DMS153 (cell line): ENCODE measurements at places on chromosomes 12 and 14.

DNA sequence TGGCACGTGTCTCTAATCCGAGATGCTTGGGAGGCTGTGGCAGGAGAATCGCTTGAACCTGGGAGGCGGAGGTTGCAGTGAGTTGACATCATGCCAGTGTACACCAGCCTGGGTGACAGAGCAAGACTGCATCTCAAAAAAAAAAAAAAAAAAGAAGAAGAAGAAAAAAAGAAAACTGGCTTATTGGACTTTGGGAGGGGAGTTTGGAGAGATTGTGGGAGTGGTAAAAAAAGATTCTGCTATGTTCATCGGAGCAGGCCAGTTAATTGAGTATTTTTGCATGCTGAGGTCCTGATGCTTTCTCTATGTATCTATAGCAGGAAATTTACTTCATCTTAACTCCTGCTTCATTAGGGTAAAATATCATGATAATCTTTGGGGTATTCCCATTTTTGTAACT lies 11.6 kb downstream of the CNOT2 start:
- DNase-seq, result no peak

DNA sequence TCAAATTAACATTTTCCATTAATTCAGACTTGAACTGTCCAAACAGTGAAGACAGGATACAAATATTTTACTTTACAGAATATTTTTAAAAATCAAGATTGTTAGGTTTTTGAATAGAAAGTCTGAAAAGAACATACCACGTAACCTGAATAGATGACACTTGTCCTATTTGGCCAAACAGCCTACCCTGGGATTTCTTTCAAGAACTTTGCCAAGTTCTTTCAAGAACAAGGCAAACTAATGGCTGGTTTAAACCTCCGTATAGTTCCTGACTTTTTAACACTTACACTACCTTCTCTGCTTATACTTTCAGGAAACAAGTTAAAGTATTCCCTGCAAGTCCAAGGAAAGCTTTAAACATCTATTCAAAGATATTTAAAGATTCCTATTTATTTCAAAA lies 35.0 kb downstream of the MAP4K5 start:
- no peak for DNase-seq

GRCh38 chr12:65278576-65279368 lies at the start of gene MSRB3:
MSRB3 (plus strand) TSS chr12:65278683; CDS start chr12:65308580, 29,897 bp downstream.
- no peak for DNase-seq

GRCh38 chr12:24113701-24114100 lies 164.2 kb upstream of the SOX5 start:
- DNase-seq, result no peak

DNA sequence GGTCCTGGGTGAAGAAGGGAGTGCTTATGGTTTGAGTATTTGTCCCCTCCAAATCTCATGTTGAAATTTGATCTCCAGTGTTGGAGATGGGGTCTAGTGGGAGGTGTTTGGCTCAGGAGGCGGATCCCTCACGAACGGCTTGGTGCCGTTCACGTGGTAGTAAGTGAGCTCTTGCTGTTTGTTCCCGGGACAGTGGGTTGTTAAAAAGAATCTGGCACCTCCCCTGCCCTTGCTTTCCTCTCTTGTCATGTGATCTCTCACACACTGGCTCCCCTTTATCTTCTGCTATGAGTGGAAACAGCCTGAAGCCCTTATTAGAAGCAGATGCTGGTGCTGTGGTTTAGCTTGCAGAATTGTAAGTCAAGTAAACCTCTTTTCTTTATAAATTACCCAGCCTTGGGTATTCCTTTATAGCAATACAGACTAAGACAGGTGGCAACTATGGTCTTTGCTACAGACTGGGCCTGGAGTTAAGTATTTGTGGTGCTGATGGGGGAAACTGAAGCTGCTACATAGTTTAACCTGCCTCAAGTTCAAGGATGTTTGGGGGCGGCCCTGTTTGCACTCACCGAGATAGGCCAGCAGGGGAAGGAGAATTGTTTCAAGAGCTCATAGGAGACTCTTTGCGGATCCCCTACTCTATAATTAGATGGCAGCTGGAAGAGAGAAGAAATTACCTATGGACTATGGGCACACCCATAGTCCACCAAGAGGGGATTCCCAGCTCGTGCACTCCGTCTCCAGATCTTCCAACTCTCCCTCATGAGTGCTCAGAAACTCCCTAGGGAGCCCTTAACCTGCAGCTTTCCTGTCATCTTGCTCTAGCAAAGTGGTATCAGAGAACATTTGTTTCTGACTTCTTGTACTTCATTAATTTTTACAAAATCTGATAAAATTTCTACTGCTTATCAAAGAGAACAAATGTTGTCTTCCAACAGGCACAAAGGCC lies 164.6 kb downstream of the SLC15A5 start:
- DNase-seq, result peak; percentile 44

GRCh38 chr12:123984903-123985302 lies 11.9 kb downstream of the ZNF664 start:
- no peak for DNase-seq

DNA sequence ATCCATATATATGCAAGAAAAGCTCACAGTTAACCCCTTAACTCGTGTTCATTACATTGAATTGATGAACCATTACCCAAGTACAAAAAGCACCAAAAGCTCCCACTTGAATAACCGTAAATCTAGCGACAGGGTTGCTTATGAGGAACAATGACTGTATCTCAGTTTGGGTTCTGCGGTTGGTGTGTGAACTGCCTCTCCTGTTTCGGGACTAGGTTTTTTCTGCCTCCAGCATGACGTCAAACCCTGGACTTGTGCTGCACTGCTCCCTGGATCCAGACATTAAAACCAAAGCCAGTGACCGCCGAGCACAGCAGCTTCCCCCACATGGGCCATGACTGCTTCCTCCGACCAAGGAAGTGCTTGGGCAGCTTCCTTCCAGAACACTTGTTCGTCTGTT lies 77.7 kb downstream of the SETD3 start:
- DNase-seq, result no peak
